Activated naive CD8-positive, alpha-beta T cell treated with anti-CD3 and anti-CD28 coated beads for 36 hours (primary cell): ENCODE measurements at places on chromosomes 2 and 18. TPM values are rescaled to one million over a fixed set of nuclear protein-coding genes. Genes with fewer than 3 reads are reported as not detected.
A peak's percentile ranks its signal among the peaks of the same experiment; 100 is the strongest.

DNA sequence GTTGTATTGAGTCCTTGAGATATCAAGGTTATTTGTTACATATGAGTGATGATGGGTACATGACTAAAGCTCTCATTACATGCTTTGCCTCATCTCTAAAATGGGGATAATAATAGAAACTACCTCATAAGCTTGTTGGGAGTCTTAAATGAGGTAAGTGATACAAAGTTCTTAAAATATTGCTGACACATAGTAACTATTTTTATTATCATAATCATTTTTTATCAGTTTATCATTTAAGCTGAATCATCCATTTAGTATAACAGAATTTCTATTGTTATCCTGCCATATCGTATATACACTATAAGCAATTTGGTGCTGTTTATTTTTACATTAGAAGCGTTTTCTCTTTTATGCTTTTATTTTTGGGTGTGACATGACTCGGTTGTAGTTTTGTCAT is 871.1 kb downstream of the LRP1B start:
- no peak overlapping the region for H3K4me3 ChIP-seq
- H3K27ac ChIP-seq = no peak overlapping the region
- H3K36me3 ChIP-seq = no peaks in the 10 kb centered on the region
- H3K4me1 ChIP-seq = no peaks in the 10 kb centered on the region
- H3K27me3 ChIP-seq = no peaks in the 10 kb centered on the region

GRCh38 chr18:74689251-74689650 is 91.6 kb downstream of the ZNF407 start:
- no peak overlapping the region for H3K4me3 ChIP-seq
- no peaks in the 10 kb centered on the region for H3K27me3 ChIP-seq
- no peak overlapping the region for H3K27ac ChIP-seq
- H3K4me1 ChIP-seq = peaks cover 4% of the 10 kb centered on the region
- peaks cover 26% of the 10 kb centered on the region for H3K36me3 ChIP-seq

DNA sequence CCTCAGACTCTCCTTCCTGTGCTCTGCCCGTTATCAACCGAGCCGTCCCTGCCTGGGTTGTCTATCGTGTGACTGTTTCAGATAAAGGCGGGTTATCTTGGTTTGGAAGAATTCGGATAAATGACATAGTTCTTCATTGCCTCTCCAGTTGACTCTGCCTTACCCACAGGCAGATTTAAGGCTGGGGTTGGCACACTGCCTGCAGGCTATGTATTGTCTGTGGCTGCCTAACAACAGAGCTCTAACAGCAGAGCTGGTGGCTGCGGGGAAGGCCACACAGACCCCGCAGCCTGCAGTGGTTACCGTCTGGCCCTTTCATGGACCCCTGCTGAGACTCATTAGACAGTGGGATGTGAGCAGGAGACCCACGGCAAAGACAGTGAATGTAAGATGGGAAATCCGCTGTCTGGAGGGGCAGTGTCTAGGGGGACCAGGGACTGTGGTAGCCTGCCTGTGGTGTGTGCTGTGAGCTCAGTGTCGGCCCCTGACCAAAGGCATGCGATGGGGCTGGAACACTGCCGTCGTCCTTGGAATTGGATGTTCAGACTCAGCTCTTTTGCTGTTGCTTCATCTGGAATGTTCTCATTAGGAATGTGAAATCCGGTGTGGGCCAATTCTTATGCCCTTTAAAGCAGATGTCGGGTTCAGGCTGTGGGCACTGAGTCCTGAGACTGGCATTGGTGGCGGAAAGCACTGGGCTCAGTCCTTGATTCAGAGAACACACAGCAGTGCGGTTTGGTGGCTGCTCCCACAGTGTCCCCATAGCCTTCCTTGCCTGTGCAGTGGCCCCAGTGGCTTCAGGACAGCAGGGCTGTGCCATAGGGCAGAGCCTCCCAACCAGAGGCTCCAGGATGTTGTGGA is 44.5 kb downstream of the SH3RF3 start:
- no peak overlapping the region for H3K4me3 ChIP-seq
- no peaks in the 10 kb centered on the region for H3K27me3 ChIP-seq
- H3K27ac ChIP-seq = no peak overlapping the region
- no peak for DNase-seq

- DNase-seq = no peak
- no peak overlapping the region for H3K4me3 ChIP-seq
- H3K27me3 ChIP-seq = no peaks in the 10 kb centered on the region
- peaks cover 43% of the 10 kb centered on the region for H3K36me3 ChIP-seq
Observed at GRCh38 chr2:215360596-215360995, 48.7 kb downstream of the ATIC start.

The CCDC121 gene
- total RNA-seq = 0.68 TPM

DNA sequence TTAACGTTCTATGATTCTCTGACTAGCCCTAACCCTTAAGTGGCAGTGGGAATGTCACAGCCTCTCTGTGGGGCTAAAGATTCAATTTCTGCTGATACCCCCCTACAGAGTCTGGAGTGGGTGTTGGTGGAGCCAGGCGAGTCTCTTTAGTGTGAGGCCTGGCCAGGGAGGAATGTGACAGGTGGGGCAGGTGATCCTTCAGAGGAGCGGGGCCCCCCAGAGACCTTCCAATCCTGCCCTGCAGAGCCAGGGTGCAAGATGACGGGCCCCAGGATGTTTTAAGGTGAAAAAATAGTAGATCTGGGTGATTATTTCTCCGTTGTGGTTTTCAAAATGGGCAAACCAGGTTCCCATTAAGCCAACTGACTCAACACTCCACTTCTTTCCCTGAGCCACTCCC is 28.2 kb upstream of the DNMT3A start:
- H3K36me3 ChIP-seq = no peaks in the 10 kb centered on the region
- no peaks in the 10 kb centered on the region for H3K27me3 ChIP-seq
- no peaks in the 10 kb centered on the region for H3K4me1 ChIP-seq
- no peak for DNase-seq
- H3K27ac ChIP-seq = peak overlapping the region; percentile 5
- no peak overlapping the region for H3K4me3 ChIP-seq
